ENCODE measurements at places on chromosomes 3 and 15.

DNA sequence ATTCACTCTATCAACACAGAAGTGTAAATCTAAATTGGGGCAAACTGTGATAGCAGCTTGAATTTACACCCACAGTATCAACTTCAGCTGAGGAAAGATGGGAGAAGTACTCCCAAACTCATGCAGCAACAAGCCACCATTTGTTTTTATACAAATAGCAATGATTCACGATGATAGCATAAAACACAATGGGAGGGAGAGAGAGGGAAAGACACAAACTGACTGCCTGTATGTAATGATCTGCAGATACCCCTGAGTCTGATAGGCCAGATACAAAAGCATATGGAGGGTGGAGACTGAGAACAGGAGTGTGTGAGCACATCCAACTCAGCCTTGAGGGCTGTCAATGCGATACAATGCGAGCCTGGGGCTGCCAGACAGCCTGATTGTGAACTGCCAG, 79.2 kb downstream of the CNTN3 start:
- DNase-seq, result no peak

DNA sequence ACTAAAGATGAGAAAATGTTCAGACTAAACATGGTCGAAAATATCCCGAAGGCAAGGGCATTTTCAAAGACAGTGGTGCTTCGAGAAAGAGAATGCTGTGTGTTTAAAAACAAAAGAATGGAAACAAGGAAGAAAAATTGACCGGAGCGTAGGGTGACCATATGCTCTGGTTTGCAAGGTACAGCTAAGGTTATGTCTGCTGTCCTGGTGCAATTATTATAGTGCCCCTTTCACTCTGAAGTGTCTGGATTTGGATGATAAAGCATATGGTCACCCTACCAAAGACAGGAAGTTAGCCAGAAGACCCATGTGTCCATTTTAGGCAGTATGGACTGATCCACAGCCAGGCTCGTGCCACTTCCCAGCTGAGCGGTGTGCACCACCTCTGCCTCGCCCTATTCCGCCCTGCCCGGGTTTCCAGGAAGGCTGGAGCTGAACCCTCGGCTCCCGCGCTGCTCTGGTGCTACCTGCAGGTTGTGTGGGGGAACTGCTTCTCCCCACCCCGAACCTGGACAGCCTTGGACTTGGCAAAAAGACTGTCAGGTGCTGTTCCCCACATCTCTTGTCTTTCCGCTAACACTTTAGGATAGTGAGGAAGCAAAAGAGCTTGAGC, 25.2 kb downstream of the GOLGA6D start:
- no peak for DNase-seq

GRCh38 chr3:12924437-12924836, 83.1 kb upstream of the RPL32 start:
- no peak for DNase-seq

DNA sequence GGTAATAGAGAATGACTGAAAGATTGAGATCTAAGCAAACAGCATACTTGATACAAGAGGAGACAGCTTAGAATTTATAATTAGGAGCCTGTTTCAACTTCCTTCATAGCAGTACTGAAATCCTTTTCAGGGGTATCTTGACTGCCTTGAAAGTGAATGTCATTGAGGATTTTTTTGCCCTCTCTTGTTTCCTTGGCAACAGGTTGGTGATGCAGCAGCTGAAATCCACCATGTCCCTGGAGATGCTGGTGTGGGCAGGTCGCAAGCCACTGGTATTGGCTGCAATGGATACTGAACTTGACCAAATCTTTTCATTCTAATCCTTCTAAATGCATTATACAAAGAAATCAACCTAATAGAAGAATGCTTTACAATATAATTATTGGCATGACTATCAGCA, 59.3 kb upstream of the GAP43 start:
- DNase-seq, result no peak

DNA sequence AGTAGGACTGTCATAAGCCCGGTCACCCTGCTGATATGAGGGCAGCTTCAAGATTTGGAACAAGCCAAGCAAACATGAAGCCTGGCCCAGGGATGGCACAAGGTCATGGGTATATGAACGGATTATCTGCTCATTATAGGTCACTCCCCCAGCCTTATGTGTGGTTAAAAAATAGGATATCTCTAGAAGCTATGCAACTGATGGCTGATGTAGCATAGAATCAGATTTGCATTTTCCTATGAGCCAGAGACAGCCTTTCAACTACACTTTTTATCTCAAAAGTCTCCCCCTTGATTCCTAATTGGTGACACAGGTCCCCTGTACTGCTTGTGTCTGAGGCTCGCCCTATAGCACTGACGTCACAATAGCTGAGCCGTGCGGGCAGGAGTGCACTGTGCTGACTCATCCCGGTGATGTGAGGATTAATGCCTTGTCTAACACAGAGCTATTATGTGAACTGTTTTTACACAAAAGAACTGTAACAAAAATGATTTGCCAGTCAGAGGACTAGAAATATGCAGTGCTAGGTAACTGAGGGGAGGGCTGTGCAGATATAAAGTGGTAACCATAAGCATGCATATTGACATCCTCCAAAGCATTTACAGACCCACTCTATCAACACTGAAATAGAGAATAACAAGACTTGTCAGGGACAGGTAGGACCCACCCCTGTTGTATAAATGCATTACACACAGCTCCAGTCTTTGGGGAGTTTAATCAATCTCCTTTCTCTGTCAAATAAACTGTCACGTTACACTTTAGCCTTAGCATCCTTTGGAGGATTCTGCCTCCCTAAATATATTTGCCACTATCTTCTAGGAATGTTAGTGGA, 204.9 kb downstream of the TIGIT start:
- no peak for DNase-seq

GRCh38 chr3:139263798-139264197, 80.0 kb upstream of the MRPS22 start:
- DNase-seq, result no peak

GRCh38 chr15:60520013-60520824, 41.3 kb upstream of the ICE2 start:
- DNase-seq, result no peak

GRCh38 chr3:59995563-59995962, 945.7 kb upstream of the CFAP20DC start:
- no peak for DNase-seq

GRCh38 chr3:184491011-184491576, 70.5 kb upstream of the EPHB3 start:
- DNase-seq, result no peak

GRCh38 chr15:75989045-75989444, 23.2 kb downstream of the NRG4 start:
- DNase-seq, result no peak

DNA sequence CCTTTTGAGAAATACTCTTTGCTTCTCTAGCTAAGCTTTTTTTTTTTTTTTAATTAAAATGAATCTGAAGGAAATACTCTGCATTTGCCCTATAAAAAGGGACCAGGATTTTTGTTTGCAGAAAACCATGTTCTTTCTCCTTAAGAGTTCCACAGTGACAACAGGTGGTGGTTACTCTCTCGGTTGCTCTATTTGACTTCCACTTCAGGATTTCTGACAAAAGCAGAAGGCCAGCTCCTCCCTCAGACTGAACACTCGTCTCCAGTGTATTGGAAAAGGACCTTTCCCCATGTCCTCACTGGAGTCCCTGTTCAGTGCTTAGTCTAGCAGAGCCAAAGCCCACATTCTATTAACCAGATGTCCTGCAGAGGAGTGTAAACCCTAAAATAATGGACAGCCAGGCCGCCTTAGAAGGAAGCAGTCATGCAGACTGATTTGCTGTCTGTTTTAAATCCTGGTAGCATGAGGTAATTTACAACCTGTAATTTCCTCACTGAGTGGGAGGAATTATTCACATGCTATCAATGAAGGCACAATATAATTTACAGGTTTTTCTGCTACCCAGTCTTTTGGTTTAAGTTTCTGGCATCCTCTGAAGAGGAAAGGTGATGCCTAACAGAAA, 599.3 kb downstream of the PYDC2 start:
- DNase-seq, result no peak

GRCh38 chr3:124395162-124395561, 335.1 kb upstream of the UMPS start:
- no peak for DNase-seq

DNA sequence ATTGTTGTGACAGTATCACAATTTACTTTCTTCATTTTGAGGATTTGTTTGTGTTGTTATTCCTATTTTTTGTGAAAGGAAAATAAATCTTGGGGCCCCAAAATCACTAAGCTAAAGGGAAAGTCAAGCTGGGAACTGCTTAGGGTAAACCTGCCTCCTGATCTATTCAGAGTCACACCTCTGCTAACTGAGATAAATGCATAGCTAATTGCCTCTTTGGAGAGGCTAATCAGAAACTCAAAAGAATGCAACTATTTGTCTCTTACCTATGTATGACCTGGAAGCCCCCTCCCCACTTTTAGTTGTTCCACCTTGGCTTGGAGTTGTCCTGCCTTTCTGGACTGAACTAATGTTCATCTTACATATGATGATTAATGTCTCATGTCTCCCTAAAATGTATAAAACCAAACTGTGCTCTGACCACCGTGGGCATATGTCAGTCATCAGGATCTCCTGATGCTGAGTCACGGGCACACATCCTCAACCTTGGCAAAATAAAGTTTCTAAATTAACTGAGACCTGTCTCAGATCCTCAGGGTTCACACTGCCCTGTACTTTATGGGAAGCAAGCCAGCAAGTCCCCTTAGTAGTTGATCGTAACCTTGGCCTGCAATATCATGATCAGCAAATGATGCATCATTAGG, 523.2 kb upstream of the GOLIM4 start:
- no peak for DNase-seq

DNA sequence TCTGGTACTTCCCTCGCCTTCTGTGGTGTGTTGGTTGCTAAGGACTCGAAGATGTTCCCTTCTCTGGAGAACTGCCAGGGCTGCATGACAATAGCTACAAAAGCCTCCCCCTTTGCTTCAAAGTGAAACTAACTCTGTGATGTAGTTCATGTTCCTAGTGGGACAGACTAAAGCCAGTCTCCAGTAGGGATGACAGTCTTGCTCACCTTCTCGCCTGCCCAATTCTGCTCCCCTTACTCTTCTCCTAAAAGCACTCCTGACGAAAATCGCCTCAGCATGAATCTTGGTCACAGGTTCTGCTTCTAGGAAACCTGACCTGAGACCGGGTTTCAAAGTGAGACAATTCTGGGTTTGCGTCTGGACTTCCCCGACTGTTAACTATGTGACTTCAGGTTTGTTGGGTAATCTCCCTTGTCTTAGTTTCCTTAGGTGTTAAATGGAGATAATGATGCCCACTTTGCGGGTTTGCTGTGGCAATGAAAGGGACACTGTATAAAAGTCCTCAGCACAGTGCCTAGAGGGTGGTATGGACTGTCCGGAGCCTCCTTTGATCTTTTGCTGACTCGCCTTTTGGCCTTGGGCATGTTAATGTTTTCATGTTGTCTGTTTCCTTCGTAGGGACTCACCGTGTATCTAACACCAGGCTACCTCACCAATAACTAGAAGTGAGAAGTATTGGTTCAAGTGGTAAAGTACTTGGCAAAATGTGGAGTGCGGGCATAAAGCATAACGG, 24.9 kb upstream of the THRB start:
- DNase-seq, result no peak

GRCh38 chr15:52236013-52236412, 44.8 kb upstream of the GNB5 start:
- no peak for DNase-seq

DNA sequence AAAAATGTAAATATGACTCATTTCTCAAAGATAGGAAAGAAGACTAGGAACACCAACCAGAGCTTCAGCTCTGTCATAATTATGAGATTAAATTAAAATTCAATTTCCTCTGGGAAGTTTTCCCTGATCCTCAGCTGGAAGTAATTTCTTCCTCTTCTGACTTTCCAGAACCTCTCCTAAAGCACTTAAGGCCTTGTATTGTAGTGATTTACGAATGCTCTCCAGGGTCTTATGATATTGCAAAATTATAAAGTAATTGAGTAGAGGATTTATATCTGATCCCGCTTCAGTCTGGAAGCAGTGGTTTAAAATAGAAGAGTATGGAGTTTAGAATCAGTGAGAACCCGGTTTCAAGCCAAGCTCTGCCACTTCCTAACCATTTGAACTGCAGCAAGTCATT, 279.8 kb downstream of the ZPLD1 start:
- no peak for DNase-seq

DNA sequence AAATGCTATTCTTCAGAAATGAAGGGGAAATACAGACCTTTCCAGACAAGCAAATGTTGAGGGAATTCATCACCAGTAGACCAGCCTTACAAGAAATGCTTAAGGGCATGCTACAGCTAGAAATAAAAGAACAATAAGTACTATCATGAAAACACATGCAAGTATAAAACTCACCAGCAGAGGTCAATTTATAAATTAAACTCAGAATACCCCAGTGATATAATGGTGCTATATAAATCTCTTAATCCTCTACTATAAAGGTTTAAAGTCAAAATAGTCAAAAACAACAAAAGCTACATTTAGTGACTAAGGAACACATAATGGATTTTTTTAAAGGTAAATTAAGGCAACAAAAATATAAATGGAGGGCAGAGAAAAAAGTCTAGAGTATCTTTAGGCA, 142.5 kb downstream of the CPNE4 start:
- DNase-seq, result no peak

DNA sequence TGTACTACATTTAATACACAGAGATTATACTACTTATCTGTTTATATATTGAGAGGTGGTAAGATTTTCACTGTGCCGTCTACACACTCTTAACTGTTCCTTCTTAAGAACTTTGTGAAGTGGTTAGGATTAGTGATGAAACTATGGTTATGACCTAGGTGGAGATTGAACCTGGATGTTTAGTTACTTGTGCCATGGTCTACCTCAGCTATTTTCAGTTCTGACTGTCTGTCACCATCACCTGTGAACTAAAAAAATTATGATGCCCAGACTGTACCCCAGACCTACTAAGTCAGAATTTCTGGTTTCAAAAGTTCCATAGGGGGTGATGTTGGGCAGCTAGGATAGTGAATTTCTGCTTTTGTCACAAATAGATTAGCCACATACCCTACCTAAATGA, 6.4 kb downstream of the RASA2 start:
- DNase-seq, result no peak

GRCh38 chr3:30426293-30426993, 180.0 kb upstream of the TGFBR2 start:
- DNase-seq, result no peak

DNA sequence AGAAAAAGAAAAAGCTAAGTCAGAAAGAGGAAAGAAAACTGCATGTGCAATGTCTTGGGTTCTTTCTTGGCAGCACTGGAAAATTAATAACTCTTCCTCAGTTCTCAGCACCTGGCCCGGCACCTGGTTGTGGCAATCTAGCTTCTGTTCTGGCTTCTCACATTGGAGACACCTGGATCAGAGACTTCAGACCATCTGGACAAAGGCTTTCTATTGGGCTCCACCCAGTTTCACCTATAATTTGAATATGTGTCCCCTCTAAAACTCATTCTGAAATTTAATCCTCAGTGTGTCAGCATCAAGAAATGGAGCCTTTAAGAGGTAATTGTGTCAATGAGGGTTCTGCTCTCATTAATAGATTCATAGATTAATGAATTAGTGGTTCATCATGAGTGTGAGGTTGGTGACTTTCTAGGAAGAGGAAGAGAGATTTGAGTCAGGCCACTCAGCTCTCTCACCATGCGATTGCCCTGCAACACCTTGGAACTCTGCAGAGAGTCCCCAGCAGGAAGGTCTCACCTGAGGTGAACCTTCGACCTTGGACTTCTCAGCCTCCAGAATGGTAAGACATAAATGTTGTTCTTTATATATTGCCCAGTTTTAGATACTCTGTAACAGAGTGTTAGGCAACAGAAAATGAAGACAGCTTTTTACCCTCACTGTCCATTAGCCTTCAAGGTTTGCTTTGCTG, 679.9 kb downstream of the NTRK3 start:
- no peak for DNase-seq
